ENCODE measurements at places on chromosomes 5 and 9.

- no peak for DNase-seq
Measured at GRCh38 chr5:55039843-55040242, 15.8 kb downstream of the GZMK start.

DNA sequence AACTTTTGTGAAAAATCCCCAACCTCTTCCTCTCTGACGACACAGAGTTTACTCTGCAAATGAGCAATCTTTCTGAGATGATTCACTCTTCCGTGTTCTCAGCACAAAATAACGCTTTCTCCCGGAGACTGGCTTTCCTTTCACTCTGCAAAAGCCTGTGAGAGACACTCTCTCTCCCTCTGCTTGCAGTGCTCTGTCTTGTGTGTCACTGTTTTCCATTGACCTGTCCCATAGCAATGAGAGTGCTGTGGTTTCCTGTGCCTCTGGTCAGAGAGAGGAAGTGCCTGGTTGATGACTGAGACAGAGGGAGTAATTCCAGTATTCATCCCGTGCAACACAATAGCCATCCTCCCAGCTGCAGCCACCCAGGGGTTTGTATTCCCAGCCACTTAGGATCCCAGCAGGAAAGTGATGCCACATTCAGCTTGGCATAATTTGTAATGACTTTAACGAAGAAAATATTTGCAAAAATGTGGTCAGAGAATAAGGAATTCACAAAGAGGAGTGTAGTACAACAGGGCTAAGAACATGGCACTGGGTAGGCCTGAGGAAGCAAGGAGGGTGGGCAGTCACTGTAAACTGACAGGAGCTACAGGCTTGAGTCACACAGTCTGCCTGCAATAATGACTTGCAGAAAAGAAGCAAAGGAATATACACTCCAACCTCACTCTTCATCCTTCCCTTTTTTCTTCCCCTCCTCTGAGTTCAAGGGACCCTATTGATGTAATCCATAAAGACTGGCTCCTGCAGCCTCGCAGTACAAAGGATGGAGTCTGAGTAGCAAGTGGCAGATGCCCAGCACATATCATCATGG is 463.5 kb upstream of the RGMB start:
- DNase-seq: no peak

GRCh38 chr5:33711094-33711679 is 180.6 kb downstream of the ADAMTS12 start:
- peak; percentile 56 for DNase-seq

GRCh38 chr9:21027295-21027694 is 4.1 kb downstream of the HACD4 start:
- DNase-seq: no peak

GRCh38 chr9:130681769-130682420 is 11.7 kb upstream of the EXOSC2 start:
- no peak for DNase-seq

GRCh38 chr9:14396171-14396570 is 82.2 kb upstream of the NFIB start:
- DNase-seq: no peak

DNA sequence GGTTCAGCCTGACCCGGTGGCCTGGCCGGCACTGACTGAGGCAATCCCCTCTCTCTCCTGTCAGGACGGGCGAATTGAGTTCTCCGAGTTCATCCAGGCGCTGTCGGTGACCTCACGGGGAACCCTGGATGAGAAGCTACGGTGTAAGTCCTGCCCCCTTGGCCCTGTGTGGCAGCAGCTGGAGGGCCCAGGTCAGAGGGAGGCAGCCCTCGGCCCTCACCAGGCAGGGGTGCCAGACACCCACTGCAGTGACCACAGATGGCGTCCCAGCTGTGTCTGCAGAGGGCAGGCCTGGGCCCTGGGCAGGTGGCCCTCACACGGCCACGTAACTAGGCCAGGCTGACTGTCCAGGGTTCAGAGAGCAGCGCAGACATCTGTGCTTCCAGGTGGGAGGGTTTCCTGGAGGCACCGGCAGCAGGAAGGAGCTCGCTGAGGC is 45.9 kb upstream of the HMCN2 start:
- DNase-seq: no peak

DNA sequence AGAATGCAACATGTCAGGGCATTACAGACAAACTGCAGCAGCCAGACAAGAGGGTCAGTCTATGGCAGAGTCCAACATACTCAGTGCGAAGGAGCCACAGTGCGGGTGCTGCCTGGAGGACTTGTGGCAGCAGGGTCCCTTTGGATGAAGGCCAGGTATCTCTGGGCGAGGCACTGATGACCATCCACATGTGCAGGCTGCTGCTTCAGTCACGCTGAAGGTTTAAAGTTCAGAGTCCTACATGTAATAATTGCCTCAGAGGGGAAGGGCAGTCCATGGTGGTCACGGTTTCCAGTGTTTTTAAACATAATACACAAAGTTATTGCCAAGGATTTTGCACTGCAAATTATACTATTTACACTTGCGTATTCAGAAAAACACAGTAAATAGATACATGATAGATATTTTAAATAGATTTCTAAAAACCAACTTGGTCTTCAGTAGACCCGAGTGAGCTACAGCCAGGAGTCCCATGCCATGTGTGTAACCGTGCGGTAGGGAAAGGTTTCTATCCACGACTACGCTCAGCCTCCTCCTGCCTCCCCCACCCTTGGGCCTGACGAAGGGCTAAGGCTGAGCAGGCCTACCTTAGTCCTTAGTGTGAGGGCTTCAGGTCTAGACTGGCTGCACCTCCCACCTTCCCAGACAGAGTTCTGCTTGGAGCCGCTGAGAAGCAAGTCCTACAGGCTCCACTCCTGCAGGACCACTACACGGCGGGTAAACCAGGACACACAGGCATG is 76.2 kb downstream of the GPR21 start:
- DNase-seq: no peak

GRCh38 chr5:142671266-142671665 is 14.6 kb downstream of the FGF1 start:
- no peak for DNase-seq

DNA sequence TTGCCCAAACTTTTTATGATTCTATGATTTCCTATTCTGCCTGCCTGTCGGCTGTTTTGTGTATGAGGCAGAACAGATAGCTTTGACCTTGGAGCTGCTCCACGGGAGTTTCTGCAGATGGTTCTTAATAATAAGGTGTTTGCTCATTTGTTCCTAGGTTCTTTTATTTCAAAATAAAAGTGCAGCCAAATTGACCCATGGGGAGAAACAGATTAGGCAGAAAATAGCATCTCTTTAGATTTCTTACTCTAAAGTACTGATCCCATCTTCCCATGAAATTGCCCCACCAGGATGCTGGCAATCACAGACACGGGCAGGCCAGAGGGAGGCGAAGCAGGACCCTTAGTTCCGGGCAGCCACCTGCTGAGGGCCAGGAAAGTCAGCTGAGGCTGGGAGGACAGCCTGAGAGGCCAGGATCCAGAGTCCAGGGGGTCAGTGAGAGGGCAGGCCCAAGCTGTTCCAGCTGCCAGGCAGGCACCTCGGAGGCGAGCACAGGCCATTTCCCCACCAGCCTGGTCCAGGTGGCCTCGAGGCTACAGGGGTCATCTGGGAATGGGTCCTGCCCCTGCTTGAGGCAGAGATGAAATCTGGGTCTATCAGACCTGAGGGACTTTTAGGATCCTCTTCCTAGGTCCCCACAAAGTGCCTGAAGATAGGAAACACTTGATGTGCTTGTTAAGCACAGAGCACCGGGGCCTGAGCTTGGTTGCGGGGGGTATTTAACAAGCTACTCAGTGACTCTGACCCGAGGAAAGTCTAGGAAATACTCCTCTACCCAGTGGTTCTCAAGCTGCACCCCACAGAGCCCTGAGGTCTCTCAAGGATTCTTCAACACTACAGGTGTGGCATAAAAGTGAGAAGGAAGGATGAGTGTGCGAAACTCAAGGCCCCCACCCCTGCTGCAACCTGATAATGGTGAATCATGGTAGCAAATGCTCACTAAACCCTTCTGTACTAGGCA is 145.4 kb downstream of the CMYA5 start:
- DNase-seq: peak; percentile 51

GRCh38 chr5:67992923-67993322 is 222.6 kb upstream of the PIK3R1 start:
- no peak for DNase-seq

GRCh38 chr5:158054223-158055110 is 195.5 kb upstream of the CLINT1 start:
- DNase-seq: no peak

DNA sequence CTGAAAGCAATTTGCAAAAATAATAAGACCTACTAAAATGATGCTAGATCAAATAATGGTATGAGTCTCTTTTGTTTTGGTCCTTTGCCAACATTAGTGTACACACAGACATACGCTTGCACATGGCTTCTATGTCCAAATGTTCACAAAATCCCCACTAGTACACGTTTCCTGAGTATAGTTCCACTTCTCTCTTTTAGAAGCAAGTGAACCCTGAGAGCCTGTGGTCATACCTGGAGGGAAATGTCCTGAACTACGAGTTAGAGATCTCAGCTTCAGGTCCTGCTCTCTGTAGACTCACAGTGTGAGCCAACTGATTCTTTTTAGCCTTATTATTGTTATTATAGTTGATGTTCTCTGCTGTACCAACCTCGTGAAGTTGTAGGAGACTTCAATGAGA is 47.3 kb upstream of the ACTBL2 start:
- DNase-seq: no peak

GRCh38 chr9:107832871-107833270 is 343.3 kb upstream of the KLF4 start:
- DNase-seq: no peak

DNA sequence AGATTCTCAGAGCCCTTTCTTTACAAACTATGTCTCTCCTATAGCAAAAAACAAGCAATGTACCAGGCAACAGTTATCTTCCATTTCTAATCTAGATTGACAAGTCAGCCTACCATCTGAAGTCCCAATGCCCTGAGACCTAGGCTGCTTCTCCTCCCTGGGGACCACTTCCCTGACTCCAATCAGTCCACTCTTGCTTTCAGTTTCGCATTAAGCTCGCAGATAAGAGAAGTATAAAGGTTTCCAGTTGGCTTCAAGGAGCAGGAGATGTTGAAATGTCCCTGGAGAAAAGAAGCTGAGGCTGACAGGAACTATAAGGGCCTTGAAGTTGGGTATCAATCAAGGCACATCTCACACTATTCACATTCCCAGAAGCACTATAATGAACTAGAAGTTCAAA is 32.3 kb downstream of the ERP44 start:
- DNase-seq: no peak

GRCh38 chr5:163898873-163899272 is 393.5 kb downstream of the MAT2B start:
- DNase-seq: no peak

Data from testis (tissue), 5 donors.